Stimulated activated CD4-positive, alpha-beta T cell treated with anti-CD3 and anti-CD28 coated beads, Interleukin-1b, Interleukin-23, amount 100 ng/mL, for 1 hour (primary cell): ENCODE measurements at places on chromosomes 4 and X.

DNA sequence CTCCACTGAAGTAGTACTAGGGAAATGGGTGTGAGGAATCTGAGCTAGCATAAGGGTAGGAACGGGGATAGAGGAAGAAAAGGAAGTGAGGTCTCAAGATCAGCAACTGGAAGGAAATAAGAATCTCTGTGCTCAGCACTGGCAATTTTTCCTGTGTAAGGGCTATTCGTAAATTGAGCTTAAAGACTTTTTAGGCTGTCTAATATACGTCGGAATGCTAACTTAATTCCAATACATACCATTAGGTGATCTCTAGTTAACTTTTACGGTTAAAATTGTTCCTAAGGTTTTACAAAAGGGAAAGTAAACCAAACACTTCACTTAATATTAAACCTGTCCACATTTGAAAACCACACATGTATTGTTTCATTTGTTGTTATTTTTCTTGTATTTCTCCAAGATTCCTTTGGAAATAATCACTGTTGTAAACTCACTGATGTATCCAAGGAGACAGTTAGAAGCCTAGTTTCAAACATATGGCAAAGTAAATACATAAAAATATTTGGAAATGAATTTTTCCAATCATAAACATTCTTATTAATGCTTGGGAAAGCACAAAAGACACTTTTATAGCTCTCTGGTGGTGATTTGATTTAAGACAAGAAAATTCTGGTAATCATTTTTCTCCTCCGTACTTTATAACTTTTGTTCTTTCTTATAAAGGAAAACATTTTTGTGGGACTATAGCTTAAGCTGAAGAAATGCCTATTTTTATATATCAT lies 28.1 kb upstream of the HPGDS start:
- no peak for DNase-seq

DNA sequence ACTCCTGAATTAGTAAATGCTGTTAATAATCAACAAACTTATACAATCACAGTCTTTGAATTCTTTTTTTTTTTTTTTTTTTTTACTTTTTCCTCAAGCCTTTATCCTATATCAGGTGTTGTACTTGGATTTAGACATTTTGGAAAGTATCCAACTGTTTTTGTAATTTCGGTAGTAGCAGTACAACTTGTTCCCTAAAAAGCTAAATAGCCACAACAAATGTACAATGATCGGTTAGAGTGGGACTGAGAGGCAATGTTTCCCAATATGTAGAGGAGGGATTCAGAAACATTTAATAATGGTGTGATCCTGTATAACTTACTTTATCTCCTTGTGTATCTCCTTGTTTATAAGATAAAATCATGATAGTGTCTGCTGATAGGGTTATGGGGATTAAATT lies 343.1 kb downstream of the GRID2 start:
- no peak for DNase-seq

DNA sequence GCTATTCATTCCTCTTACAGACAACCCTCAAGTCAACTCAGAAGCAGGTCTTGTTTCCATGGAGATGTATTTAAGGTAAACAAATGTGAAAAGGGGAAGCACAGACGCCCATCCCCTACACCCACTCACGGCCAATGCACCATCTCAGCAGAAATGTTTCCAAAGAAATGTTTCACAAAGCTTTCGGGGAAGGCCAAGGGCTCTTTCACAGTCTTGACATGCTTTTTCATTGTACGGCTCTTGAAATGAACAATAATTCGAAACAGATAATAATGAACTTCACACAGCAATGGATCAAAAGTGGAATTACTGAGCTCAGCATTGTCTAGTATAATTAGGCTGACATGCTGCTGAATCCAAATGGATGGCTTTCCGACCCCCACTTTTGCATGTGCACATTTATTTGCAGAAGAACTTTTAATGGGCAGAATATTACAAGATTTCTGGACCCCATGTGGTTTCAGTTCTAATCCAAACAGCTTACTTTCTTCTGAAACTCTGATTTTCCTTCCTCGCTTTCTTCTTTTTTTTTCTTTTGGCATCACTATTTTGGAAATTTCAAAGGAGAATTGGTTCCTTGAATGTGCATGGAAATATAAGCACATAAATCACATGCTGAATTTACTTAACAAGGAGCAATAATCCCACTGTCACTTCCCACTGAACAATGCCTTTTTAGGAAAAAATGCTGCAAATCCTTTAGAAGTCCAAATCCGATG lies 160.9 kb downstream of the SMIM20 start:
- peak; percentile 37 for DNase-seq

GRCh38 chrX:1181170-1181569 lies 31.3 kb downstream of the CRLF2 start:
- no peak for DNase-seq

- DNase-seq: no peak
Measured at GRCh38 chrX:49284212-49284611, 14.6 kb downstream of the PPP1R3F start.

DNA sequence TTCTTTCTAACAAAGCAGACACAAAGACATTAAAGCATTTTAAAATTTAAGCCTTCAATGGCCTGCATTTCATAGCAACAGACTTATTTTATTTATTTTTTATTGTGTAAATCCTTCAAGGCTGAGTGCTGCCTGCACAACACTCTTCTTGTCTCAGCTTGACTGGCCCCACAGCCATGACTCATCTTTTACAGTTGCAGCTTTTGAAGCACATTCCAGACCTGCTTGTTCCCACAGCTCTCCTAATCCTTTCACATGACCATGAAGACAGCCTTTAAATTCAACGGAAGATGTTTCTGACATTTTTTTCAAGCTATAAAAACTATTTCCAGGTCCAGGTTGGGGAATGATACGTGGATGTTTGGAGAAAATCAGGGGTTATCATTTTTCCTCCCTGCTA lies 276.9 kb upstream of the TACR3 start:
- no peak for DNase-seq

DNA sequence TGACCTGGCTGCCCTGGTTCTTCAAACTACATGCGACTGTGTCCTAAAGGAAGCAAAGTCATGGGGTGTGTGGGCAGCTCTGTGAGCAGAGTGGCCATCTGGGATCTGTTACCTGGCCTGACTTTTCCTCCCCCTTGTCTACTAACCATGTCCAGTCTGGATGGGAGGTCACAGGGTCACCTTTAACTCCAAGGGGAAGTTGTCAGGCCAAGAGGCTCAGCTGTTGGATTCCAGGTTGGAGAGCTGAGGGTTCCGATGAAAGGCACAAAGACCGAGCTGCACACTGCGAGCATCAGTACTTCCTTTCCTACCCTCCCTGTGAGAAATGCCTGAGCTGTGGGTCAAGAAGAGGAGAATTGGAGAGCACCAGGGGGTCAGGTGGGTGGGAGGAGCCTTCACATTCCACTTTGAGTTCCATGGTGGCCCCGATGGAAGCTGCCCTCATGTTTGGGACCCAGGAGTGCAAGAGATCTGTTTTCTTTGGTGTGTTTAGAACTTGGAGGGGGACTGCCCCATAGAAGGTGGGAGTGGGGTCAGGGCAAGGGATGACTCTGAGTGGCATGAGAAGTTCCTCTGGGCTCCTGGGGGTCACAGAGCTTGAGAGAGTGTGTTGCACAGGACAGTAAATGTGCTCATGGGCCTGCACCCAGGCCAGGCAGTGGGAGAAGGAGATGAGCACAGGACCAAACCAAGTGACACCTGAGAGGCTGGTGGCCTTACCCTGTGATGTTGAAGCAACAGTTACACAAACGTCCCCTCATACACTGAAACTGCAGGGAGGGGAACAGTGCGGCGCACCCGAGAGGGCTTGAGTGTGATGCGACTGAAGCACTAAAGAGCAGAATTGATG lies 36.2 kb downstream of the RGS12 start:
- no peak for DNase-seq

- DNase-seq: no peak
Measured at GRCh38 chr4:5206016-5206790, 154.9 kb downstream of the STK32B start.

DNA sequence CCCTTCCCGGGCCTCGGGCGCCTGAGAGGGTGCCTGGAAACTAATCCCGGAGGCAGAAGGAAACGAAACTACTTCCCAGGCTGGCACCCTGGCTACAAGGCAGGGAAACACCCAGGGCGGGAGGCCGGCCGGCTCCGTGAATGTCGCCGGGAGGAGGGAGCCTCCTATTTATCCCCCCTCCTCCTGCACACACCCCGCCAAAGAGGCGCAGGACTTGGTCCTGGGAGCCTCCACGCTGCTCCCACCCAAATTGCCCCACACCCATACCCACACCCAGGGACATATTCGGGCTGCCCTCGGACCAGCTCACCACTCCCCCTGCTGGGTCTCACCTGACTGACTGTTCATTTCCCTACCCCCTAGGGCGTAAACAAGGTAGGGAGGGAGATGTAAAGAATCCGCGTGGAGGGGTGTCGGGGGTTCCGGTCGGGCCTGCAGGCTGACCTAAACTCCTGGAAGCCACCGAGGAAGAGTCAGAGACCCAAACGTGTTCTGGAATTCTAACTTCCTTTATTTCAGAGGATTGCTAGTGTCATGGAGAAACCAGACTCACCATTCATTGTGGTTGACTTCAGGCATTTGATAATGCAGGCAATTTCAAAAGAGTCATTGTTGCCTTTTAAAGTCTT lies at the start of gene BTC:
TSS of gene BTC (minus strand) at position 142 of the 629 bp plus-strand sequence. CDS start 198 bp downstream, outside the sequence.
- no peak for DNase-seq

DNA sequence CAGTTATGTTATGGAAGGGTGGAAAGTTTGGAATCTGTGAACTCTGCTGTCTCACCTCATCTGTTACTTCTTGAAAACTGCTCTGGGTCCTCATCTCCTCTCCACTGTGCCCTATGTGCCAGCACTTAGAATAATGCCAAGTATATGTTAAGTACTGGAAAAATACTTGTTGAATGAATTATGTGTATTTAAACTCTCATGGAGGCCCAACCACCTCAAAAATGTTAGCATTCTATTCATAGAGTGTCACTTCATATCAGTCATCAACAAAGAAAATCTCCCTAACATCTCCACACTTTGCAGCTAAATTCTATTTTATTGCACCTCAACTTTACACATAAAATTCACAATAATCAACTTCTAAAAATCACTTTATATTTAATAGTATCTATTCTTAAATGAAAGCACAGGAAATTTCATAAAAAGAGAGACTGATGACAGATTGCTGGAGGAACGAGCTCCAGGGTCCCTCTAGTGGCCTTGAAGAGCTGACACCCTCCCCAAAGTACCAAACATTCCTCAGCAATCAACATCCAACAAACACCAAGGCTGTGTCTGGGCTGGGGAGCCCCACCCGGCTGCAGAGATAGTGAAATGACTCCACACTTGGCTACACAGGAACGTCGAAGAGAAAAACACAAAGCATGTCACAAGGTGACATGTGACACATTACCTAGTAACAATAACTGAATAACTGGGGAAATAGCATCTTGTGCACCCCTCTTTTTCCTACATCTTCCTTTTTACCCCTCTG lies 45.8 kb downstream of the SLC39A8 start:
- no peak for DNase-seq

GRCh38 chr4:159504684-159505083 lies 401.8 kb downstream of the RAPGEF2 start:
- no peak for DNase-seq

DNA sequence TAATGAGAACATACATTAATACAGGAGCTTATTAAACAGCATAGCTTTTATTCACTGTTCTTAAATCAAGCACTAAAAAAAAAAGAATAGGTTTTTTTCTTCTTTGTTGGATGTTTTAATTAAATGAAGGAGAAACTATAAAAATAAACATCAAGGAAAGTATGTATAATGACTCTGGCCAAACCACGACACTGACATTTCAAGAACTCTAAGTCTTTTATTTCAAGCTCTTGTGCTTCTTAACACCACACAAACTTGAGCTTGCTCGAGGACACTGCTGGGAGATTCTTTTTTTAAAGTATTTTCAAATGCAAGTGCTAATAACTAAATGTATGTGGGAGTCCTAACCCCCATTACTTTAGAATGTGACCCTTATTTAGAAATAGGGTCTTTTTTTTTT lies 204.9 kb upstream of the PPARGC1A start:
- DNase-seq: no peak

DNA sequence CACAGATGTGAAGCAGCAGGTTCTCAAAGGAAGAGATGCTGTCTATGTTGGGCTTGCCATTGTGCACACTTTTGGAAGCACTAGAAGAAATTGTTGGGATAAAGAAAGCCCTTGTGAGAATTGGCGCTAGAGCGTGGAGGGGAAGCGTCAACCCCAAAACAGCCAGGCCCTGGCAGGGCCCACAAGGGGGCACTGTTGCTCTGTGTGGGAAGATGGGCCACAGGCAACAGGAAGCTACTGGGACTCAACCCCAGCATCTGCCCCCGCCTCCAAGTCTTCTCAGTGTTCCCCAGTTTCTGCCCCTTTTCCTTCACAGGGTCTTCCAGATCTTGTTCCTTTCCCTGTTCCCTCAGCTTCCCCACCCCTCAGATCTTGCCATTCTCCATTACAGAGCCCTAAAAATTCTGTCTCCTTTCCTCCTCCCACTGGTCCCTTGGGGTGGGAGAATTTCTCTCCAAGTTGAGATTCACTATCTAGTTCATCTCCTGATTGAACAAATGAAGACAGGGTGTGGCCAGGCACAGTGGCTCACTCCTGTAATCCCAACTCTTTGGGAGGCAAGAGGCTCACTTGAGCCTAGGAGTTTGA lies 85.5 kb downstream of the STARD8 start:
- peak; percentile 38 for DNase-seq

DNA sequence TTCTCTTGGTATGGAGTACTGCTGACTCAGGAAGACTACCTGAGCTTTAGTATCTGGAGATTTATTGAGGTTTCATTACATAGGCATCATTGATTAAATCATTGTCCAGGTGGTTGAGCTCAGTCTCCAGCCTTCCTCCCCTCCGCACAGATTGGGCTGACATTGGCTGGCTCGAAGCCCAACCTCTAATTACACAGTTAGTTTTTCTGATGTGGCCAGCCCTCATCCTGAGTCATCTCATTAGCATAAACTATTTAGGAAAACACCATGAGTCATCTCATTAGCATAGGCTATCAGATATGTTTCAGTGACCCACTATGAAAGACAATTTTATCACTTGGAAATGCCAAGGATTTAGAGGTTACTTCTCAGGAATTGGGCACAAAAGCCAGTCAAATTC lies 93.9 kb upstream of the ANKRD50 start:
- DNase-seq: no peak

- DNase-seq: no peak
Measured at GRCh38 chr4:2623442-2623841, 87.0 kb downstream of the FAM193A start.

GRCh38 chr4:183312841-183313240 lies 7.2 kb downstream of the CLDN22 start:
- no peak for DNase-seq

DNA sequence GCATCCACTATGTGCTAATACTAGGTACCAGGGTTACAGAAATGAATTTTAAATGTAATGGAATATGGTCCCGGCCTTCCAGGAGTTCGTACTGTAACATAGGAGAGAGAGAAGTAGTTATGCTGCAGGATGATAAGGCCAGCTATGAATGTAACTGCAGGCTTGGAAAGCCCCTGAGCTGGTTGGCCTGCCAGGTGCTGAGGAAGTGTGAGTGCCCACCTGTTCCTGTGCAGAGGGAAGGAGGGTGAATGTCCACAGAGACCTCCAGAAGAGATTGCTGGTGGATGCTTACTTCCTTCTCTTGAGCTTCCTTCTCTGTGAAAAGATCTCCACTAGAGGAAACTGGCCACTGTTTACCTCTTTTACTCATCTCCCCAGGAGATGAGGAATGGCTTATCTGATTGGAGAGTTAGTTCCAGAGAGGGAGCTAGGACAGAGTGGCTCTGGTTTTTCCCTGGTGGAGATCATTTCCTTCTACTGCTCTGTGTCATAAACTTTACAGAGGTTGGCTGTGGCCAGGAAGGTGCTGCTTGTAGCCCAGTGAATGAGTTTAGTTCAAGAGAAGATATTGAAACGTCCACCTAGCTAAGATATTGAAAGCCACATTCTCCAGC lies 114.0 kb upstream of the LNX1 start:
- DNase-seq: no peak
